ENCODE measurements at places on chromosomes 2 and 18.

DNA sequence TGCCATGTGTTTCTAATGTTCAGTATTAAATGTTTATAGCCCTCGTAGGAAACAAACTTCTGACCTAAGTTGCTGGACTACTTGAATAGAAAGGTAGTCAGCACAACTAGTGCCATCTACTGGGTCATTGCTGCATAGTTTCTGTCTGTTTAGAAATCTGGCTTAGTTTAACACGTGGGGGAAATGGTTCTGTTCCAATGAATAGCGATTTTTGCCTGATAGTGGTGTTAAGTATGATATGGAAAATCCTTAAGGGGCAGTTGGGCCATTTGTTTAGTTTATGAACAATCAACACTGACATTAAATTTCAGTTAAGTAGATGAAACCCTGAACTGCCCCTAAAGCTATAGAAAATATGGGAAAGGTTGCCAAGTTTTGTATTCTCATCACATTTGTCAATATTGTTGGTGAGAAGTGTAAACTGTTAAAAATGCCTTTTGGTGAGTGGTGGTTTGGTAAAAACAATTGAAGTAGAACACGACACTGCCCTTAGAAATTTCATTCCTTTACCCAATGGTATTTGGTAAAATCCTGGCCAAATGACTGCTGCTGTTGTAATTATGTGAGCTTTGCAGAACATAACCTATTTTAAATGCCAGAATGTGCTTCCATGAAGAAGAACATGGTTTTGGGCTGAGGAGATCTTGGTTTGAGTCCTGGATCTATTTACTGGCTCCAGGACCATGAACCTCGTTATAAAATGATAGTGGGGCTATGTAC is 13.2 kb downstream of the NABP1 start:
- no peak for DNase-seq

GRCh38 chr2:222783592-222783991 is 77.2 kb upstream of the ACSL3 start:
- DNase-seq: no peak

DNA sequence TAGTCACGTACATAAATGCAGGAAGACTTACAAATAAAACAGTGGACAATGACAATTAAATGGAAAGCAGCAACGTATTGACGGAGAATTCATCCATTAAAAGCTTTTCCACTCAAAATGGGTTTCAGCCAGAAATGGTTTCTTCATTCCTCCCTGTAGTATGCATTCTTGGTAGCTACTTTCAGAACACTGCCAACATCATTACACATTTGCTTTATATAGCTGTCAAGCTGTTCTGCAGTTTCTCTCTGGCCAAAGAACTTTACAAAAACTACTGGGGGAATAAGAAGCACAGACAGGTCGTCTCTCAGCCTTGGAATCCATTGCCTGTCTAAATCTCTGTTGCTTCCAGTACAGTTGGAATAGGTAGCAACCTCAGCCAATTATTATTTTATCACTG is 84.1 kb upstream of the NCKAP5 start:
- DNase-seq: no peak

DNA sequence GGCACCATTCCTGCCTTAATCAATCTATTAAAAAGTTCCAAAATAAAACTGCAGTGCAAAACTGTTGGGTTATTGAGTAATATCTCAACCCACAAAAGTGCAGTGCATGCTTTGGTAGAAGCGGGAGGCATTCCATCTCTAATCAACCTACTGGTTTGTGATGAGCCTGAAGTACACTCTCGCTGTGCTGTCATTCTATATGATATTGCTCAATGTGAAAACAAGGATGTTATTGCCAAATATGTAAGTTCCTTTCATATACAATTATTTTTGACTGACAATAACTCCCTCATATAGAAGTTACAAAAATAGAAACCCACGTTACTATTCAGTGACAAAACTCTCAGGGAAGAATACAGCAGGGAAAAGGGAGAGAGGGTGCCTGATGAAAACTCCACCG is 43.0 kb downstream of the OSGEPL1 start:
- DNase-seq: no peak

DNA sequence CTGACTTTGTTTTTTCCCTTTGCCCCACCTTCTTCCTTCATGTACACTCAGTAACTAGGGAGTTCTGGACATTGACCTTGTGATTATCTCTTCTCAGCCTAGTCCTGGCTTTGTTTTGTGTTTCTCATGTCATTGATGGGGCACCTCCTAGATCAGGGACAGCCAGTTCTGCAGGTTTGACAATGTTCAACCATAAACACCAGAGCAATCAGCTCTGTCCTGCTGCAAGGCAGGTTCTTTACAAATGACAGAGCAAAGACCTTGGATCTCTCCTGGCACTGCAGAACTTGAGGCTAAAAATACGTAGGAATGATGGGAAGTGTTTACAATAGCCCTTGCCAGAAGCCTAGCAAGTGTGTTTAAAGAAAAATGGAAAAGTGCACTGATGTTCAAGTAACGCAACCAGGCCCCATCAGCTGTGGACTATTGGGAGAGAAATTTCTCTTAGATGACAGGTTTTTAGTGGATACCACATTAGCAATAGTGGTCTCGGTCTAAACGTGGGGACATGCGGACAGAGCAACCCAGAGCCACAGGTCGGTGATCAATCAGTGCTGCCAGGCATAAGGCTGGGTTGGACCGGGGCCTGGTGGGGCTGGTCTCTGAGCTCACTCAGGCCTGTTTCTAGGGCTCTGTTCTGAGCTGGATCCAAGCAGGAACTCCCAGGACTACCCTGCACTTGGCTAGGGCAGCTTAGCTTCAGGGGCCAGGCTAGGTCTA is 76.8 kb downstream of the SOWAHC start:
- DNase-seq: no peak

- no peak for DNase-seq
These were observed 21.1 kb upstream of the TMEM163 start for GRCh38 chr2:134739879-134740301.

DNA sequence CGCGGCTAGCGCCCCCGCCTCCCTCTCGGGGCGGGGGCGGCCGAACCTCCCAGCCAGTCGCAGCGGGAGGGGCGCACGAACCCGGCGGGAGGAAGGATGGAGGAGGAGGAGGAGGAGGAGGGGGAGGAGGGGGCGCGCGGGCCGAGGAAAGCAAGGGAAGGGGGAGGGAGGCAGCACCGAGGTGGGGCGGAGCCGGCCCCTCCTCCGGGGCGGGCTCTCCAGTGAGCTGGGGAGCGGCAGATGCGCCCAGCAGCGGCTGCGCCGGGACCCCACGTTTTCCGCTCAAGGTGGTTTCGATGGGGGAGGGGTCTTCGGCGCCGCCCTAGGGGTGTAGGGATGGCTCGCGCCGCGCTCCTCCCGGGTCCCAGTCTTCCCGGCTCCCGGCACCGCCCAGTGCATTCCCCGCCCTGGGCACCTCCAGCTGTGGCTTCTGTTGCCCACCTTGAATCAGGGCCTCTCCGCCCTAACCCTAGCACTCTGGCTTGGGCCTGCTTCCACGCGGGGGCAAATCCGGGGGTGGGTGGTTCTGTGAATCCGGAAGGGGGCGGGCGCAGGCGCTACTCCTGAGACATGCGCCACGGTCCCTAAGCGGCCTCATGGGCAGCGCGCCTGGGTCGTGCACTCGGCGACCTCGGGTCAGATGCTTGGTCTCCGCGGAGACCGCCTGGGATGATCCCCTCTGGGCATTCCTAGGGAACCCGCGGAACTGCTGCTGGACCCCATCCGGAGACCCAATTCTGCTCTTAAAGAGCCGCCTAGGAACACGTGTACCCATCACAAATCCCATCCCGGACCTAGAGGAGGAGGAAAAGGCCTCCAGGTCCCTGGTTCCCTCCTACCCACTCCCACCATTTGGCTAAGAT is at the start of gene FBXO41:
TSS of gene FBXO41 (minus strand) at position 183 of the 863 bp plus-strand sequence. CDS start 14,848 bp downstream, outside the sequence.
- peak; percentile 17 for DNase-seq

DNA sequence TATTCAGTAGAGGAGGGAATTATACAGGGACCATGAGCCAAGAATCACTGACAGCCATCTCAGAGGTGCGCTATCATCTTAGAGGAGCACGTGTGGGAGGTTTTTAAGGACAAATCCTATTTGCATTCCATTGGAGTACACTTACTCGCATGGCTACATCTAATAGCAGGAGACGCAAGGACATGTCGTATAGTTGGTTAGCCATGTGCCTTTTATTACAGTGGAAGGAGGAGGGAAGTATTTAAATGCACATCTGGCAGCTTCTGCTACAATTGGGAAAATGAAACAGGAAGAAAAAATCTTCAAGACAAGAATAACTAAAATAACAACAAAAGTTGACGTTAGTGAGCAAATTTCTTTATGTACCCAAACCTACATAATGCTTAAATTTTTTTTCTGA is 86.5 kb upstream of the UGP2 start:
- no peak for DNase-seq

DNA sequence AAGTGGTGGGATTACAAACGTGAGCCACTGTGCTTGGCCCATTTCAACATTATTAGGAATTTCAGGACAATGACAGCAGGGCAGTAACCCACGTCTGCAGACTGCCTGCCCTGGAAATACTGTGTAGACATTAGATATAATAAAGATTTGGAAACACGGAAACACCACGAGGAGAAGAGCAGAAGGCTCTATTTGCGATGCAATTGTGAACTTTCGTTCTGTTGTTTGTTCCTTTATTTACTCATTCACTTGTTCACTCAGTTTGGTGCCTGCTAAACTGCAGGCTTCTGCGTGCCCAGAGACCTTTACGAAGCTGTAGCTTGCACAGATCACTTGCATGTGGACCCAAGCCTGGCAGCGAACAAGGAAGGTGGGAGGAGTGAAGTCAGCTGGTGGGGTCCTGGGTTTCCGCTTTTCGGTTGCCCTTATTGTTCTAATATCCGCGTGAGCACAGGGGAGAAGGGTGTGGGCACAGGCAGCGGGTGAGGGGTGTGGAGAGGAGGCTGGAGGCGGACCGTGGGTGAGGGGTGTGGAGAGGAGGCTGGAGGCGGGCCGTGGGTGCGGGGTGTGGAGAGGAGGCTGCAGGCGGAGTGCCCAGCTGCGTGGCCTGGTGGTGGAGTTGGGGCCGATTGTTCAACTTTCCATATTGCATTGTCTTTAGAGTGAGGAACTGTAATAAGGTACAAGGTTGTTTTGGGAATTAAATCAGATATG is 3.4 kb downstream of the COLEC11 start:
- no peak for DNase-seq

DNA sequence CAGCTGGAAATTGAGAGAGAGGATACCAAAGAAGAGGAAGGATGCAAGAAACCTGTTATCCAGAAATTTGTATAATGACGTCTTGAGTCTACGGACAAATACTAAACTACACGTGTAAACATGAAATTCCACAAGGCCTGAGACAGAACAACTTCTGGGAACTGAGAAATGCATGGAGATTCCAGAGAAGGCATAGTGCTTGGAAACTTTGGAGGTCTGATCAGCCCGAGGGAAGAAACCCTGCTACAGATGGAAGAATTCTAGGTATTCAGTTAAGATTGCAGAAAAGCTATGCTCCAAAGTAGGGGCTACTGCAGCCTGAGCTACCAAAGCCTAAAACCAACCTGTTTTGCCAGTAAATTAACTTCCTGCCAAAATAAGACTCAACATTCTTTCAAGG is 120.4 kb downstream of the PDCL3 start:
- no peak for DNase-seq

GRCh38 chr2:197332641-197333040 is 22.1 kb upstream of the ANKRD44 start:
- no peak for DNase-seq

DNA sequence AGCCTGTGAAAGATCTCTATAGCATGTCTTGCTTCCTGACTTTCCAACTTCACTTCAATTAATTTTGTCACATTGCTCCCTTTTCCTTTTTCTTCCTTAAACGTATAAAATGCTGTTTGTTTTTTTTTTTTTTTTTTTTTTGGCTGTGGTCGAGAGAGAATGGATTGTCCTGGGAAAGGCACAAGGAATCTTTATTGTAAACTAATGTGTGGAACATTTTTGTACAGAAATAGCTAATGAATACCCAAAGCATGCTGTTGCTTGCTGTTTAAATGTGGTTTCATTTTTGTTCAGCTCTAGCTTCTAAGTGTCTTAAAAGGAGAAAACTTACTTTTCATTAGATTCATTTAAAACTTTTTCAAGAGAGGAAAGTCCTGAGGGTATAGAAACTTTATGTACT is 105.5 kb downstream of the GPD2 start:
- no peak for DNase-seq

DNA sequence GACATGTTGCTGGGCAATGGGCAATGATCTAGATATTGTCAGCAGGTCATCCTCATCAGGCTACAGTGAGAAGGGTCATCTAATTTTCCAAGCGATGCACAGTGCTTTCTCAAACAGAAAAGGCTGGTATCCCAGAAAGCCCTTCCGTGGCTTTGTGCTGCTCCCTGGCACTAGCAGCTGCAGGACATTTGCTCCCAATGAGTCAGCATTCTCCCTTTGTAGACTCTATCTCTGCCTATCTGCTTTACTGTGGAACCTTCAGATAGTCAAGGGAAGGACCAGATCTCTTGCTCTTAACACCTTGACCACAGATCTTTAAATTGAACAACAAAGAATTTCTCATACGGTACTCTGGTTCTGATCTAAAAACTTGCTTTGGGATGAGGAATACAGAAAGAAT is 101.4 kb downstream of the CDH2 start:
- DNase-seq: no peak

GRCh38 chr18:676736-677135 is 19.3 kb downstream of the TYMS start:
- no peak for DNase-seq

DNA sequence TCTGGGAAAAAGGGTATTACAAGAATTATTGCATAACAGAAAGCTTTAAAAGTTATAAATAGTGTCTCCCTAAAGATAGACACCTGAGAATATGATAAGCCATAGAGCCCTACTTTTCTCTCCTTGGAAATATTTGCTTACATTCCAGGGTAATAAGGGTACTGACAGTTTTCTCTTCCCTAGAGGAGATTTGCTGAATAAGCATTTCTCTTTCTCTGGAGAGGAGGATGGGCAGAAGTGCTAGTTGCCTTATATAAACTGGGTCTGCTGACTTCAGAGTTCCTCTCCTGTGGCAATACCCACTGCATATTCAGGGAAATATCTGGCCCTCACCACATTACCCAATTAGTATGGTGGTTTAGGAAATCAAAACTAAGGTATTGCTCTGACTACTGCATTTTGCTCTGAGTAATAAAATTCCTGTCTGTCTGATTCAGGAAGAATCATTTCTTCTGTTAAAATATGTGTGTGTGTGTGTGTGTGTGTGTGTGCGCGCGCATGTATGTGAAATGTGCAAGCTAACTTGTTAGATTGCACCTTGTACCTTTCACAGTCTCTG is 1391.3 kb downstream of the DSC3 start:
- DNase-seq: no peak

DNA sequence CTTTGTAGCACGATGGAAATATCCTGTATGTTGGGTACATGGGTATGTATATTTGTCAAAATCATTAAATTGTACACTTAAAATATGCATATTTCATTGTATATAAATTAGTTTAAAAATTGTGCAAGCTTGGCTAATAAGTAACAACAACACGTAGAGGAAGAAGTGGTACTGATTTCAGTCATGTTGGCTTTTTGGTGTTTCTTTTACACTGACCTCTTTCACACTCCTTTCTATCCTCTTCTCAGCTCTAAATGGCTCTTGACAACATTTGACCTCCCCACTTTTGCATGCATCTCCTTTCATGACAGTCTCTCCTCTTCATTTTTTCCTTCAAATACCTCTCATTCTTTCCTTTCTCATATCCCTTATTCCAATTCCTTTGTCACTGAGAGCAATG is 801.4 kb upstream of the ZEB2 start:
- DNase-seq: no peak

Measured in NCI-H187 (cell line).